ENCODE measurements at places on chromosomes 3 and 15.

DNA sequence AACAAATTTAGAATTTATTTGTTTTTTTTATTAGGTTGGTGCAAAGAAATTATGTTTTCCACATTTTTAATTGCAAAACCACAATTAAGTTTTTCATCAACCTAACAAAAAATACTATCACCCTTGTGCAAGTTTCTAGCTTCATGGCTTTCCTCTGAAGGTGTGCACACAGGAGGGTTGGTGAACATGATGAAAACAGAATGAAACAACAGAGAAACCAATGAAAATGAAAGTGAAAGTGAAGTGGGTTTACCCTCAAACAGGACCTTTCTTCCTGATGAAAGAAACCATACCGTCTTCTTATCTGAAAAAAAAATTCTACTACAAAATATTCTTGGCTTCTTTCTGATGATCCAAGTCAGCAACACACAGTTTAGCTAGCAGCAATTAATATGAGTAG lies 71.9 kb upstream of the FEZF2 start:
- no peak for DNase-seq

- no peak for DNase-seq
Measured at GRCh38 chr3:183975981-183976662, 41.6 kb downstream of the ABCC5 start.

DNA sequence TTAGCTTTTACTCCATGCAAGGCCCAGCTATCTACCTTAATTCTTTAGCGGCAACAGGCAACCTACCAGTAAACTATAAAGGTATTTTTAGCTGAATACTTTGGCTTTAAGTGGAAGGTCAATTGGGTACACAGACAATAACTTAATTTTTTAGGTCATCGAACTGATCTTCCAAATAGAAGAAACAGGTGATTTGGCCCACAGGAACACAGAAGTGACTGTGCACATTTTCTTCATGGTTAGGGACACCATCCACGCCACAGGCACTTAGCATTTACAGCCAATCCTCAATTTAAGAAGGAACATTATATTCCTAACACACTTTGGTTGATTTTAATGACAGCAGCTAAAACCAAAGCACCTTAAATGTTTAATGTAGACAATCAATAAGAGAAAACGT lies 1.9 kb downstream of the ARPP19 start:
- DNase-seq, result no peak

- peak; percentile 26 for DNase-seq
Measured at GRCh38 chr3:48595075-48595525, at the start of gene COL7A1. TSS of gene COL7A1 (minus strand) at chr3:48595329. CDS start at chr3:48595159, 170 bp downstream.

GRCh38 chr3:81503026-81503425 lies 258.4 kb downstream of the GBE1 start:
- DNase-seq, result no peak

GRCh38 chr15:96699871-96700401 lies 369.4 kb downstream of the NR2F2 start:
- DNase-seq, result peak; percentile 64

DNA sequence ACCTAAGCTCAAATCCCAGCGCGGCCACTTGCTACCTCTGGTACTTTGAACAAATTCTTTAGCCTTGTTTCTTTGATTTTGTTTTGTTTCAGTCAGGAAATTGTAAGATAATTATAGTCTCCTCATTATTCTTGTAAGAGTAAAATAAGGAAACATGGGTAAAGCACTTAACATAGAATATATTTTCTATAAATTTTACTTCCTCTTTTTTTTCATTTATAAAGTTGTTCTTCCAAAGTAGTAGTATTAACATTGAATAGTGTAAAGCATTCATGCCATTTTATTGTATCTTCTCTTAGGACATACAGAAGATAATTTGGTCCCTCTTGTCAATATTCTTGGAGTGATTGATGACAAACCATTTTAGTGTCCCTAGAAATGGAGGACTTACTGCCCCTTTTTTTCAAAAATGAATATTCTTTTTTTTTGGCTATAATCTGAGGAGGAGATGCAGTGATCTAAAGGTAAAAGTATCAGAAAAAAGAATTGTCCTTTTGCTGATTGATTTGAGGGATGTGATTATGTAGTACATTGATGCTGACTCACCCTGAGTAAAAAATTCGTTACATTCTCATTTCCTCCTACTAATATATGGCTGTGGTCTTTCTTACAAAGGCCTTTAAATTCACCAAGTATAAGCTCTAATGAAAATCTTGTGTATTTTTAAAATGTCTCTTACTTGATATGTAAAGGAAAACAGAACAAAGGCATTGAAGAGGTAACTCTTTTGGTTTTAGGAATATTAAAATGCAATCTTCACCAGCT lies 51.0 kb downstream of the ALCAM start:
- no peak for DNase-seq

DNA sequence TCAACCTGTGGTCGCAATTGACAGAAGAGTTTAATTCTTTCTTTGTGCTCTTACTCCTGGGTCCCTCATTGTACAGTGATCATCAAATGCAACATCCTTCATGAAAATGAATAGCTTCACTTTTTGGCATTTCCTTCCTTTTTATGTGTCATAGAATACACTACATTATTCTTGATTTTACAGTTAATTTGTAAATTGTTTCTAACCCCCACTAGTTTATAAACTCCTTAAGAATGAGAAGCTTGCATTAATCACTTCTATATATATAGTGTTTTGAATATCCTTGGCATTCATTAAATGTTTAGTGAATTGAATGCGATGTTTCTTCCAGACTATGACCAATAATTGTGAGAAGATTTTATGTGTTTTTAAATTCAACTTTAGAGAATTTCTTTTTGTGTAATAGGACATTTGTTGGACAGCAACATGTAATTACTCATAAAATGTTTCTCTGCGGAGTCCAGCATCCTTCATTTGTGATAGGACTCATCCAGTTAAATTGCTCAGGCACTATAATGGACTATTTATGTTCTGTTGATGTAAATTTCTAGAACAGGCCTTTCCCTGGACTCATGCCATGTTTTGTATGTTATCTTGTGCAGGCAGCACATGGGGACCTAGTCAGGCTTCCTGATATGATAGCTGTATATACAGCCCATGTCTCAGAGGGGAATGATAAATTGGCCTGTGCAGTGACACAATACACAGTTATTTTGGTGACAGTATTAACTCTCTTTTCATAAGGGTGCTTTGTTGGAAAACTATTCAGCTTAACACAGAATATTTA lies 51.3 kb downstream of the MBNL1 start:
- DNase-seq, result no peak

GRCh38 chr3:177652556-177653291 lies 455.4 kb upstream of the TBL1XR1 start:
- no peak for DNase-seq

GRCh38 chr3:46660543-46661523 lies 32.6 kb downstream of the ALS2CL start:
- no peak for DNase-seq

DNA sequence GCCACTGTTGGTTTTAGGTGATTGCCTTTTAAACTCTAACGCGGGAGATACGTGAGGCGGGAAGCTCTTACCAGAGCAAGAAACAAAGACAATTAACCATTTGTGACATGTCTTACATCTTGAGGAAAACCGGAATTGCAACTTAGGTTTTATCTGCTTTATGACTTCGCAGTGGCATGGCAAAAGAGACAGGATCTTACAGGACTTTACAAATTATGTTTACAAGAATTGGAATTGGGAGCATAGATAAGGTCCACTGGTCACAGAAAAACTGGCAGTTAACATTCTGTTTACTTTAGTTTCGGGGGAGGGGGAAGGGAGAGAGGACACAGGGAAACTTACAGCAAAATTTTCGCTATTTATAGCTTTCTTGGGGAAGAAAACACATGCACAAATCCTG lies 1119.6 kb downstream of the ZPLD1 start:
- no peak for DNase-seq

DNA sequence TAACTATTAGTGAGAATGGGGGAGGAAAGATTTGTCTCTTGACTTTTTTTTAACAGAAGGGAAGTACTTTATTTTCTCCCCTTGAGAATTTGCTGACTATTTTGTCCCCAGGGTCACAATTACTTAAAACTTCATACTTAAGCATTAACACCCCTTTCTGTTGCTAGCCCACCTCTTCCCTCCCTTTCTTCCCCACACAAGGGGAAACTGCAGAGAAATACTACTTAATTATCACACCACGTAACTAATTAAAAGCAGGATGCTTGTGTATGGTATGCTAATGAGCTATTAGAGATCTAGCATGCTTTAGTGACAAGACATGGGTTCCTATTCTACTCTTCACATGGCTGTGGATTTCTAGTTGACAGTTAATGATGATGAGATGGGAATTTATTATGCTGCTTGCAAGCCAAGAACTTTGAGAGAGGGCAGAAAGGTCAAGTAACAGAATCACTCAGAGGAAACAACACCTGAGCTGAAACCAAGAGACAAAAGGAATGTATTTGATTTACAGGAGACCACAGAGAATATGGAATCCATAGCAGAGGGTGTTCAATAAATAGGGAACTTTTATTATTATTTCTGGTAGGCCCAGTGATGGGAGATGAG lies 179.2 kb downstream of the LSAMP start:
- DNase-seq, result no peak

Data from WTC11 (cell line).